Fibroblast of the conjunctiva (primary cell): ENCODE measurements at places on chromosomes 4 and X.
A peak's percentile ranks its signal among the peaks of the same experiment; 100 is the strongest.

- no peak for DNase-seq
Measured at GRCh38 chr4:14336656-14337055, 665.6 kb upstream of the CPEB2 start.

DNA sequence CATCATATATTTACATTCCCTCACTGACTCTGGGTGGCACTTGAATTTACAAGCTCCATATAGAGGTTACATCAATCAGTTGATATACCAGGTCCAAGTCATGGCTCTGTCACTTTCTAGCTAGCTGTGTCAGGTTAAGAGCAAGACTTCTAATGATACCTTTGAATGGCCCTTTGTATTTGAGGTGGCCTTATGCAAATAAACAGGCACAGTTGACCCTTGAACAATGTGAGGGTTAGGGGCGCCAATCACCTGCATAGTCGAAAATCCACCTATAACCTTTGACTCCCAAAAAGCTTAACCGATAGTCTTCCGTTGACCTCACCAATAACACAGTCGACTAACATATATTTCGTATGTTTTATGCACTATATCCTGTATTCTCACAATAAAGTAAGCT is 1.3 kb upstream of the PTTG2 start:
- no peak for DNase-seq

GRCh38 chr4:27068151-27068867 is 207.7 kb downstream of the STIM2 start:
- DNase-seq = no peak

DNA sequence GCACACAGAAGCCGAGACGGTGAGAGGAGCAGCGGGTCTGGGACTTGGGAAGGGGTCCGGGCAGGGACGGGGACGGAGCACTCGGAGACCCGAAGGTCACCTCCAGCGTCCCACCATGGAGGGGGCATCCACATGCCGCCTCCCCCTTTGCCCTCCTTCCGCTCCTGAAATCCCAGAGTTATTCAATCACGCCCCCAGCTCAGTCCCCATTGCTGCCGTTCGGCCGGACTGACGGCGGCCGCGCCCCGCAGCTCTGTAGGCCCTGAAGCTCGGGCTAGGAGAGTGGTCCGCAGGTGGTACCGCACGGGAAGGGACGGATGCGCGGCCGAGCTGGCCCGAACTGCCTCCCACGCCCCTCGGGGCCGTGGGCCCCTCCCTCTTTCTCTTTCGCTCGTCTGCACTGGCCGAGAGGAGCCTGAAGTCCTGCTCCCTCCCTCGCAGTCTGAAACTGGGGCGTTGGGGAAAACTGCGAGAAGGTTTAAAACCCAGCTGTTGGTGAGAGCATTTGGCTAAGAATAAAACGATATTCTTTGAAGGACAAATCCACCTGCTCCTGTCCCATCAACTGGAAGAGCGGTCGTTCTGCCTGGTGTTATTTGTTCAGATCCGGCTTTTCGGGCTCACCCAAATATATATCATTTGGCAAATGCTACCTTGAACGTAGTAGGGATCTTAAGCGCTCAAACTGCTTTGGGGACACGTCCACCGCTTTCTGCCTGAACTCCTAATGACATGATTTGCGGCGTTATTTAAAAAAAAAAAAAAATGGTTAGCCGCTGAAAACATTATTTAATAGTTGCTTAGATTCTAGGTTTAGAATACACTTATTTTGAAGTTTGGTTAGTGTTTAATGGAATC is 719 bp downstream of the USO1 start:
- DNase-seq = peak; percentile 57

- no peak for DNase-seq
Measured at GRCh38 chr4:16835597-16836247, 62.7 kb downstream of the LDB2 start.

DNA sequence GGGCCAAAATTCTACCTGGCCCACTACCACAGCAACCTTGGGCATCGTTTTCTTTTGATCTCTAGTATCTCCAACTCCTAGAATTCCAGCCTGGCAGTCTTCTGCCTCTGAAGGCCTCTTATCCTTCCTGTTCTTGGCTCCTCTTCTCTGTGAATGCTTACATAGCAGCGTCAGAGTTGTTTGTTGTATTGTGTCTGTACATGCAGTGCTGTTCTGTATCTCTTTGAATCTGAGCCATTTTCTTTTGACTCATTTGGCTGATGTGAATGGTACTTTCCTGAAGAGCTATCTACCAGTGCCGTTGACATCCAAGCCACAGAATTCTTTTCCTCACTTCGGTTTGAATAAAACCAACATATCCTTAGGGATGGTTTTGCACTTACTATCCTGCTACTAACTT is 79.2 kb downstream of the TMEM164 start:
- peak; percentile 66 for DNase-seq
